Cortex of kidney (tissue), 1 donor: ENCODE measurements at places on chromosomes 2 and 18.

DNA sequence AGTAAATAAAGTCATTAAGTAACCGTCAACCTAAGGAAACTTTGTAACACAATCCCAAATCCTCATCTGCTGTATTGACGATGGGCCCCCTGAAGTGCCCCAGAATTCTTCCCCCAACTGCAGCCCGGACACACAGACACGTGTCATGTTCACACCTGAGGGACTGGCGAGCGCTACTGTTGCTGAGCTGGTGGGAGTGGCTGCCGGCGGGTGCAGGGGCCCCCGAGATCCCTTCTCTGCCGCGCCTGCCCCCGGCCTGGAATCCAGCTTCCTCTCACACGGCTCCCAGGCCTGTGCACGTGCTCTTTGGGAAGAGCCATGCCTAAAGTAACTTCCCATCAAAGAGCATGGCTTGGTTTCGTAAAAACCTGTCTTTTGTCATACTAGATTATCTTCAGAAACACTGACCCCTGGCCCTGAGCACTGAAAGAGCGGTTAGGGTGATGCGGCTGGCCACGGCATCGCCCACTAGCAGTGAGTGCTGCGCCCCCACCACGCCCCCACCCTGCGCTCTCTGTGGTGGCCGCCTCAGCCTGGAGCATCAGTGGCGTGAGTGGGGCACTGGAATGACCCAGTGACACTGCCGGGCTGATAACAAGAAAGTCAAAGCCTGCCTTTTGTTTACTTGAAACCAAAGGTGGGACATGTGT is 56.0 kb downstream of the ADI1 start:
- no peak for DNase-seq

- DNase-seq = no peak
Measured at GRCh38 chr18:59690996-59691395, 6.2 kb downstream of the CCBE1 start.

DNA sequence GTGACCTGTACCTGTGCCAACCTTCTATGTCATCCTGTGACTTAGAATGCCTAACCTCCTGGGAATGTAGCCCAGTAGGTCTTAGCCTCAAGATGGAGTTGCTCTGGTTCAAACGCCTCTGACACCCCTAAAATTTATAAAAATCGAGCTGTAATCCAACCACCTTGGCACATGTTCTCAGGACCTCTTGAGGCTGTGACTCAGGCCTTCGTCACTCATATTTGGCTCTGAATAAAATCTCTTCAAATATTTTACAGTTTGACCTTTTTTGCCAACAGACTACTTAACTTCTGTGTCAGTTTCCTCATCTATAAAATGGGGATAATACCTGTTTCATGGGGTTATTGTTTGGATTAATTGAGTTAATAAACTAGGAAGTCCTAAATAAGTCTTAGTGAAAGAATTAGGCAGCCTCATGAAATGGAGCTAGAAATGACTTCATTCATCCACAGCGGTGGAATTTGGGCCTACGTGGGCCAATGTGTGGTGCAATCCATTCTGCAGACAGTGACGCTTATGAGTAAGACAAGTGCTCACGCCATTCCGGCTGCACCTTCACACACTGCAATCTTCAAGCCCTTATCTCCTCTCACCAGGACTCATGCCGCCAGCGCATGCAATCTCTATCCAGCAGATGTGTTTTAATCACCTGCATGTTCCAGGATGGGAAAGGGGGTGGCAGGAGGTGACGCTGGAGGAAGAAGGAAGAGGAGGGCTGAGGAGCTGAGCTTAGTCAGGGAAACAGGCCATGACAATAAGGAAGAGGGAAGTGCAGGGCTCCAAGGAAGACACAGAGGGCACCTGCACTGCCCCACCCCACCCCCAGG is 2.0 kb upstream of the UBE2F start:
- DNase-seq = no peak

DNA sequence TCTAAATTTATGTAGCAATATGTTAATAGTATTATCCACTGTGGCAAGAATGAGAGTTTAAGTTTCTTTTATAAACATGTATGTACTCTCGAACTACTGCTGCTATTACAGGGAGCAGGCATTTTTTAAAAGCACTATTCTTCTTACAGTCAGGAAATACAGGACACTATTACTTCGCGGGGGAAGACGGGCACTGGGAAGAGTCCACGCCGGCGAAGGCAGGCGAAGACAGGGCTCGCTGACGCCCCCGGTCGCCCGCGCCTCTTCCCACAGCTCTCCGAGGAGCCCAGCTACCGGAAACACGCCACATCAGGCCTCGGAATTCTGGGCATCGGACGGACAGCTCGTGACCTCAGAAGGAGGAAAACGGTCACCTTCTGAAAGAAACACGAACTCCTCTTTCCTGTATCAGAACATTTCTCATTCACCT is 90.2 kb downstream of the FAM161A start:
- DNase-seq = no peak

- no peak for DNase-seq
Measured at GRCh38 chr18:70295192-70296188, 6.6 kb downstream of the SOCS6 start.
